ENCODE measurements at places on chromosomes 5 and 9. TPM values are rescaled to one million over a fixed set of nuclear protein-coding genes. Genes with fewer than 3 reads are reported as not detected.

Gene MEF2C
- polyA plus RNA-seq, result 1.6 TPM

Gene SH3PXD2B
- polyA plus RNA-seq, result 15.5 TPM

Gene RPL7A
- polyA plus RNA-seq, result 3,329 TPM

Gene SLC36A3
- polyA plus RNA-seq, result not detected

All from BJ (cell line).